ENCODE measurements at places on chromosomes 7 and 10. TPM values are rescaled to one million over a fixed set of nuclear protein-coding genes. Genes with fewer than 3 reads are reported as not detected.

DNA sequence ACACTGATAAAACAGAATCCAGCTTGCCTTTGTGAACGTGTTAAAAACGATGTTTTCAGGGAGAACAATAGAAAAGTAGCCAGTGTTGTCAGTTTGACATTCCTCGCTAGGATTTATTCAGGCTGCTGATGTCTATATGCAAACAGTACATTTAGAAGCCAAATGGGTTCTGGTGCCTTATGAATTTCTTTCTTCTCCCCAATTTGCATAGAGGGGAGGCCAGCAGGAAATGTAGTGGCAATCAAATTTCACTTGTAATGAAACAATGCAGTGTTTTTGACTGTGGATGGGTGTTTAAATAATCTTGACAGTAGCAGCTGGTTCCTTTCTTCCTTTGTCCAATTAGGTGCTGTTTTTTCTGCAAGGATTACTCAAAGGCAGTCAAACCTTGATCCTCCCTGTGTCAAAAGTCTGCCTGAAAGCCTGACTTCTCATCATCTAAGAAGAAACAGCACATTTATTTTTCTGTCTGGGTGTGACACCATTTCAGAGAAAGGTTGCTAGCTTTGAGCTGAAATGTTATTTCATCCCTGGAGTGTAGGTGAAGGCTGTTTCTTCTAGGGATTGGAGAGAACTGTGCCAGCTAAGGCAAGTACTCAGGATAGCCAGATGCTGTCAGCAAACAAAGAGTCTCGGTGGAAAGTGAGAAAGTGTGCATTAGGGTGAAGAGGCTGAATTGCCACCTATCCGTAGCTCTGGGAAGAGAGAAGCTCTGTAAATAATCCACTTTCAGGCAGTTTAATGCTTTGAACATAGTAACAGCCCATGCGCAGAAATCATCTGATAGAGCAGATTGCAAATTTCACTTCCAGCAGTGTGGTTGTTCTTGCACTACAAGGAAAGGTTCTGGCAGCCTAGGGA is 36.6 kb upstream of the ZNRF2 start:
- peak; percentile 6 for DNase-seq

DNA sequence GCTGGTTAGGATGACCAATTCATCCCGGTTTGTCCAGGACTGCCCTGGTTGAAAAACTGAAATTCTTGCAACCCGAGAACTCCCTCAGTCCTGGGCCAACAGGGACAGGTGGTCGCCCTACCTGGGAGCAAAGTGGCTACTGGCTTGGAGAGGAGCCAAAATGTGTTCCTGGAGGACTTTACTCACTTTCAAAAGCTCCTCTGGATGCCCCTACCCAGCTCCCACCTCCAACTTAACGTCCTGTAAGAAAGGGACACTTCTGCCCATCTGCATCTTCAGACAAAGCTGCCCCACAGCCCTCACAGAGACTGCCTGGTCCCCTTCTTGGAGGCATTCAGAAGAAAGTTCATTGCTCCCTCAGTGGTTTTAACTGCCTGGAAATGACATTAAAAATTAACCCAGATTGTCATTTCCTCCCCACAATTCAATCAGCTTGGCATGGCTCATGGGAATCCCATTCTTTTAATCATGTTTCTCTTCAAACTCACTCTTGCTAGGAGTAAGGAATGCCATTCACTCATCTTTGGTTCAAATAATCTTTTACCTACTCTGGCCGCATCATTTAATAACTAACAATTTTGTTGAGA is 24.0 kb upstream of the HSPA12A start:
- no peak for DNase-seq

- no peak for DNase-seq
These were observed 66.3 kb upstream of the SORCS3 start for GRCh38 chr10:104574838-104575237.

GRCh38 chr10:26567351-26567721 is 129.2 kb downstream of the APBB1IP start:
- DNase-seq: no peak

- no peak for DNase-seq
These were observed 33.7 kb downstream of the ZNF37A start for GRCh38 chr10:38127812-38128211.

- DNase-seq: no peak
These were observed 85.2 kb upstream of the TOMM7 start for GRCh38 chr7:22907805-22908204.

DNA sequence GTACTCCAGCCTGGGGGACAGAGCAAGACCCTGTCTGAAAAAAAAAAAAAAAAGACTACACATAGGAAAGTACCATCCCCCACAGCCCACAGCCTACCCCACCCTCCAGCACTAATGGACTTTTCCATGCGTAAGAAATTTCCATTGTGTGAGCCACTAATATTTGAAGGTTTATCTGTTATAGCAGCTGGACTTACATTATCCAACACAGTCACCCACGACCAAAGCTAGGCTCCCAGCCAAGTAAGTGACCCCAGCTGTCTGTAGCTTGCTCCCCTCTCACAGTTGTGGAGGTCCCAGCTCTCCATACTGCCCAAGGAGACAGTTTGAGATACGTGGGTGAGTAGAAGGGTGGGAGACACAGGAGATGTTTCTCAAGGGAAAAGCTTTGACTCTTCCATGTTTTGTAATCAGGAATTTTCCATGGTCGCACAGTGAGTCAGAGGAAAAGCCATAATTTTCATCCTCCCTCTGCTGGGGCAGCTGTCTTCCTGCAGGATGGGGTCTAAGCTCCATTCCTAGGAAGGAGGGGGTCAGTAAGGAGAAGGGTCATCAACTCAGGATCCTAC is 57.4 kb downstream of the CAV1 start:
- no peak for DNase-seq

- no peak for DNase-seq
These were observed 1.5 kb downstream of the TRIL start for GRCh38 chr7:28956608-28957063.

DNA sequence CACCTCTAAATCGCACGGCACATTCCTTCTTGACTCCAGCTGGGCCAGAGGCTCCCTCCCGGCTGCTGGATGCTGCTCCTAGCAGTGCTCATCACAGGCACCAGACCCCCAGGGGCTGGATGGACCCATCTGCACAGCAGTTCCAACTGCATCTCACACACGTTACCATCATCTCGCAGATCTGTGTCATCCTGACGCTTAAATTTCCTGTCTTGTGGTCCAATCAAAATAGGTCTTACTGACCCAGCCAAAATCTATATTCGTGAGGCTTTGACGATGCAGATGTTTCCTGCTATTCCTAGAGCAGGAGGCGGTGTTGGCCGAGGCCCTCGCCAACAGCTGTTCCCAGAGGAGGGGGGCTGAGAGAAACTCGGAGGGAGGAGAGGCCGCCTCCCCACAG is 108.0 kb downstream of the MKI67 start:
- no peak for DNase-seq

GRCh38 chr10:62681211-62681940 is 123.1 kb upstream of the ADO start:
- DNase-seq: peak; percentile 17

- no peak for DNase-seq
These were observed 51.2 kb upstream of the LRRC4 start for GRCh38 chr7:128082431-128082830.

GRCh38 chr10:128158021-128158795 is 32.0 kb upstream of the MKI67 start:
- no peak for DNase-seq

DNA sequence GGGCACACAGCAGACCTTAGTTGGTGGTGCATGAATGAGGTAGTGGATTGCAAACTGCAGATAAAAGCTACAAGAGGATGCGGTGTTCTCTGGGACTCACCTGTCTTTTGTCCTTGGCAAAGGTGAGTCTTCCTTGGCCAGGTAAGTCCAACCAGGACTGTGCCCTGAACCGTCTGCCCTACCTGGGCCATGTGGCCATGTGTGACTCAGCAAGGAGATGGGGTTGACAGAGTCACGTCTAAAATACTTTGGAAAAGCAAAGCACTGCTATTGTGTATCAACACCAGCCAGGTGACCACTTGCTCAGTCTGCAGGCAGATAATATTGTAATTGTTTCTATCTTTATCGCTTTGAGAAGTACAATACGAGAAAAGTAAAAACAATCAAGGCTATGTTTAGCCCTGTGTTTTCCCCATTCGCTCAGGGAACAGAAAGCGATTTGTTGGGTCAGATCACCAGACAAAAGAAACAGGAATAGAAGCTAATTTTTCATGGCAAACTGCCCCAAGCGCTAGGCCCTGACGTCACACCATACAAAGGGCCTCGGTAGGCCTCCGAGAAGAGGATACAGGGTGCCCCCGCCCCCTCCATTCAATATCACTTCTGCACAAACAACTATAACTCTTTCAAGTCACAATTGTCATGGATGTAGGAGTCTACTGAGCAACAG is 57.3 kb downstream of the FAM53B start:
- no peak for DNase-seq

GRCh38 chr7:31465285-31465684 is 48.6 kb upstream of the ITPRID1 start:
- no peak for DNase-seq

DNA sequence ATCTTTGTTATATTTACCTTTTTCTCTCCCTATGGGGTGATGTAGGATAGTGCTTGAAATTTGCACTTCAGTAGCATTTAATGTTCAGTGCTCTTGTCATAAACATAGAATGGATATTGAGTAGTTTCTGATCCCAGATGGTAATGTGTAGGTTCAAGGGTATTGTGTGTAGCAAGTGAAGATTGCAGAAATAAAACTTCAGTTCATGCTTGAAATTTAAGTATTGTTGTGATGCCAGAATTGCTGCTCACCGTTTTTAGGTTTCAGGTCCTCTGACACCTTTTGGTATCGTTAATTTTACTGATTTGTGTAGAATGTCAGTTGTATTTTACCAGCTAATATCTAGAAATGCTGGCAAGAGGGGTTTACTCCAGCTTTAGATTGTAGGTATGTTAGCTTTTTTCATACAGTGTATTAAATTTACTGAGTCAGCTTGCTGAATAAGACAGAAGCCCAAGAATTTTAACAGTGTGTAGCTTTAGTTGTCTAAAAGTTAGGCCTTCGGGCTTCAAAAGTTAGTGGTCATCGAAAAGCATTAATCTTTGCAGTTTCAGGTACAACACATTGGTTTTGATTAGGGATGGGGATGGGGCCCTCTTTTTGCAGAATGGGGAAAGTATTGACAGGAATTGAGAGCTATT is 1.9 kb downstream of the PTEN start:
- DNase-seq: no peak

- DNase-seq: no peak
These were observed 126.6 kb downstream of the TRRAP start for GRCh38 chr7:99004781-99005500.

GRCh38 chr7:131843898-131844331 is 287.5 kb upstream of the PODXL start:
- no peak for DNase-seq

- DNase-seq: no peak
These were observed 96.2 kb downstream of the VOPP1 start for GRCh38 chr7:55475855-55476803.

DNA sequence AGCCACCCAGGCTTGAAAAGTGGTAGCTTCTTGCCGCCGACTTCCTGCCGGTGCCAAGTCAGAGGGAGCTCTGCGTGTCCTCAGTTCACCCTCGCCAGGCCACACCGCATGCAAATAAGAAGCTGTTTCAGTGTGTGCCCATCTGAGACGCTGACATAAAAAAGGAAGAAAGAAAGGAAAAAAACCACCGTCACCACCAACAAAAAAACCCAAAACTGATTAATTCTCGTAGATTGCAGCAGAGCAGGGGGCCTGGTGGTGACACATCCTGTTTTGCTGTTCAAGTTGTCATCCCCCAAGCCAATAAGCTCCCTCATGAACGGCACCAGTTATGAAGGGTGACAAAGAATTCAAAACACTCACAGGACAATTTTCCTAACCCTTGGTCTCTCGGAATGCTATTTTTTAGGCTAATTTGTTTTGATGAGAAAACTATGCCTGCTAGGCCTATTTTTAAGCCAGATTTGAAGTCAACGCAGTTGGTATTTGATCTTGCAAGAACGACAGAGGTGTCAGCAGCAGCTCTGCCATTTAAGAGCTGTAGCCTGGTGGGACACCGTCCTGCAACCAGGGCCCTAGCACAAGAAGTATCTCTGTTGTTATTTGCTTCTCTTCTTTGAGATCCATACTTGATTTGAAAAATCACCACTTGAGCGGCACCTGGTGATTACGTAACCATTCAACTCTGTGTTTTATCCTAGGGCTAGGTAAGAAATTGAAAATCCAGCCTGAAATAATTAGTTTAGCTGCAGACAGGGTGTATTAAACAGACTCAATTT is 145.6 kb downstream of the PFKFB3 start:
- peak; percentile 92 for DNase-seq

DNA sequence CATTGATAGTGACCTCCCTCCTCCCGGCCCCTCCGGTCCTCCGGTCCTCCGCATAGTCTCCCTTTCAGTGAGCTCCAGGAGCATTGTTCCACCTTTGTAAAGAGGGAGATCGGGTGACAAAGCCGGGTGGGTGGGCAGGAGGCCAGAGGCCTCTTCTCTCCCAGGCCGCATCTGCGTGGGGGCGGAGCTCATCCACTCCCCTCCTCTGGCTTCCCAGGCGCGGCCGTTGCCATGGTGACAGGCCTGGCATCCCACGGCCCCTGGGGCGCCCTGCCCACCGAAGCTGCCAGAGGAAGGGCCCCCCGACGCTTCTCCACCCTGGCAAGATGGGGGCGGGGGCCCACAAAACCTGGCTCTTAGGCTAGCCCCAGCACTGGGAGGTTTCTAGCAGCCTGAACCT is 4.4 kb upstream of the FZD9 start:
- DNase-seq: no peak

VPS37D gene
- total RNA-seq: not detected

PSD gene
- total RNA-seq: 16.9 TPM

GALNT17 gene
- total RNA-seq: not detected

KCNIP2 gene
- total RNA-seq: 2.6 TPM

MMD2 gene
- total RNA-seq: not detected

THSD7A gene
- 1.2 TPM for total RNA-seq

LEP gene
- not detected for total RNA-seq

CHCHD2 gene
- total RNA-seq: 142 TPM

GJD4 gene
- total RNA-seq: not detected

MUC3A gene
- total RNA-seq: not detected

GIMAP7 gene
- 555 TPM for total RNA-seq

LRRC17 gene
- 0.24 TPM for total RNA-seq

Measured in naive thymus-derived CD4-positive, alpha-beta T cell (primary cell).